ENCODE measurements at places on chromosomes 2 and 18. TPM values are rescaled to one million over a fixed set of nuclear protein-coding genes. Genes with fewer than 3 reads are reported as not detected.
A peak's percentile ranks its signal among the peaks of the same experiment; 100 is the strongest.

Gene FAM237A
- not detected for total RNA-seq

- DNase-seq, result no peak
- no peak overlapping the region for H3K27ac ChIP-seq
- H3K27me3 ChIP-seq, result no peaks in the 10 kb centered on the region
- H3K4me1 ChIP-seq, result no peaks in the 10 kb centered on the region
- H3K4me3 ChIP-seq, result no peak overlapping the region
These were observed 21.8 kb downstream of the CWC22 start for GRCh38 chr2:179985163-179985820.

DNA sequence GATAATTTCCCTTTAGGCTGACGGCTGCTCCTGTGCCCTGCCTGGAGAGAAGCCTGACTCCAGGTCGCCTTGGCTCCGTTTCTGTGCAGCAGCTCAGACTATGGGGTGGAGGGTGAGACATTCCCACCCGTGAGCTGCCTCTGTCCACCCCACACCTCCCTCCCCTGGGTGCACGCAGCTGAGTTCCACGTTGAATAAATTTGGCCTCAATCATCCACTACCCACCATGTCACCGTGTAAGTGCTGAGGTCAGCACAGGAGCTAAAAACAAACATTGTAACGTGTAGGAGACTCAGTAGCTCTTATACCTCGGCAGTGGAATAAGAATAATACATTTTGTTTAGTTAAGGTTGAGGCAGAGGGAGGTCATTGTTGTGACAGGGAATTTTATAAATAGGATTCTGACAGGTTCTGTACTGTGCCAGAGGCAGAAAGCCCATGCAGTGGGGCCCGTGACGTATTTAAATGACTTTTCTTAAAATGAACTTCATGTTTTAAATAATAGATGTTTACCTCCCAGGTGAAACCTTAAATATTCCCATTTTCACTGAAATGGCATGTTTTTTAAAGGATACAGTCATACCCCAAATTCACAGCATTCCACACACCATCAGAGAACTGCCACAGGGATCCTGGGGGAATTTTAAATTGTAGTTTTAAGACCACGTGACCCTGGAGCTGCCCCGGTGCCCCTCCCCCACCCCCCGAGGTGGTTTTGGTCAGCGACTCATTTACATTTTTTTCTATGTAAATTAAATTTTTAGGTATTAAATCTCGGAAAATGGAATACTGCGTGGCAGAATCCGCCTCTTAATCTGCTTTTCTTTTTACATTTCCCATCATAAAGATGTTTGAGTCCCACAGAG is 50.2 kb downstream of the NFATC1 start:
- H3K27ac ChIP-seq, result no peak overlapping the region
- H3K4me1 ChIP-seq, result no peaks in the 10 kb centered on the region
- peaks cover 11% of the 10 kb centered on the region for H3K36me3 ChIP-seq

DNA sequence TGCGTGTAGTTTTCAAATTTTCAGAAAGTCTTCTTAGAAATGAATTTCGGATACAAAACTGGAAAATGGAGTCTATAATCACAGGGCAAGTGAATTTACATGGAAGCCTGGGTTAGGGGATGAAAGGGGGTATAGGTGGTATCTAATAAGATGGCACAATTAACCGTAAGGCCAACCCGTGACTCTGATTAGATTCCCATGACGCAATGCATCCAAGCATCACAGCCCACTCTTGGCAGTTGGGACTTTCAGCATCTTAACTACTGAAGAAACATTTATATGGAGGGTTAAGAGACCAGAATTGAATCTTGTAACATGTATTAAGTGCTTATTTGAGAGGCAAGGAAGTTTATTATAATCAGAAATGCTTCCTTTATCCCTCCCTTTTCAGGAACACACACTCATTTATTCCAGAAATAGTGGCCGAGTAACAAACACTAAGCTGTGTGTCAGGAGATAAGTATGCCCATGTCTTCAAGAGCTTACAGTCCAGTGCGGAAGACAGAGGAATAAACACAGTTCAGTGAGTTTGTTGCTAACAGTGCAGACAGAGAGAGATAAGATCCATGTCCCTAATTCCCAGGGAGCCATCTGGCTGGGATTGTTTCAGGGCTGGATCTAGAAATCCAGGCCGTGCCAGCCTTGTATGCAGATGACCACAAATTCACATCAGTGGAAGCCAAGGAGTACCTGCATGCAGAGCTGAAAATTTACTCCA is 151.2 kb downstream of the ANTXR1 start:
- no peaks in the 10 kb centered on the region for H3K27me3 ChIP-seq
- H3K4me3 ChIP-seq, result no peak overlapping the region
- H3K36me3 ChIP-seq, result no peaks in the 10 kb centered on the region
- no peak overlapping the region for H3K27ac ChIP-seq
- DNase-seq, result no peak

Gene EMILIN1
- total RNA-seq, result 2.1 TPM

Gene RBM43
- 2.3 TPM for total RNA-seq

Gene AGXT
- not detected for total RNA-seq

DNA sequence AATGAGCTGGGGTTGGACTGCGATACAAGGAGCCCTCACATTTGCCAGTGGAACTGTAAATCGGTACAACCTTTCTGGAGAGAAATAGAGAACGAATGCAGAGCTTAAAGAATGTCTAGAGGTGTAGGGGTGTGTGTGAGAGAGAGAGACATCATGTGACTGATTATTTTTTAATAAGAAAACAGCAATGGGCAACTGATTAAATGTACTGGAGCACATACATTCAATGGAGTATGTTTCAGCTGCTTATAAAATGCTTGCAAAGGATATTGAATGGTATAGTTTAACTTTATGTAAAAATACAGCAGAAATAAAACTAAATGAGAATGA is 391 bp upstream of the TMEM17 start:
- H3K4me1 ChIP-seq, result no peaks in the 10 kb centered on the region
- no peaks in the 10 kb centered on the region for H3K27me3 ChIP-seq
- H3K27ac ChIP-seq, result peak overlapping the region; percentile 84
- no peaks in the 10 kb centered on the region for H3K36me3 ChIP-seq

DNA sequence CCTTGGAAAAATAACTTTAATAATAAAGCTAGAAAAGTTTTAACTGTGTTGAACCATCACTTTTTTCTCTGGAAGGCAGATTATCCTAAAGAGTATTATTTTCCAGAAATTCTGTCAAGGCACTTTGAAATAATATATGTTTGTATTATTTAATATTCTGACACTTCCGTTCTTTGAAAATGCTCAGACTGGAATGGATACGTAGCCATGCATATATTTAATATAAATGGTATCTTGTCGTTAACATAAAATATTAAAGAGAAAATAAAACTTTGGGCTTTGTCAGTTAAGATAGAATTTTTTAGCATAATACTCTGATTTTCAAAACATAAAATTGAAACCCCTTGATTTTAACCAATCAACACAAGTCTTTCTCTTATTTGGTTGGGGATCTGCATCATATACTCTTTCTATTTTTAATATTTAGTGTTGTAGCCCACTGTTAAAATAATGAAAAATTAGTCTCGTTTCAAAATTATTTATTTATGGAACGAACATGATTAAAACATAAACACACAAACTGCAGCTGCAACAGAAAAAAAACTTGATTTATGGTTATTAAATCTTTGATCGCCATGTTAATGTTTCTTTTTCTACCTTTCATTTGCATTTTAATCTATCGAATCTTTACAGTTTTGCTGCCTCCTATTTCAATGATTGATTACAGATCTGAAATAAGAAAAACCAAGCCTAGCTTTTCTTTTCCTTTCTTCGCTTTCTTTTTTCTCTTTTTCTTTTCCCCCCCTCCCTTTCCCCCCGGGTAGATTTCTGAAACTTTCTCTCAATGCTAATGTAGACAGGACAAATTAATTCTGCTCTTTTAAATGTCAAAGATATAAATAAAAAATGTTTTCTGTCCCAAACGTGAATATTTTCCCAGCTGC is 145.5 kb downstream of the MEIS1 start:
- H3K4me1 ChIP-seq, result peaks cover 2% of the 10 kb centered on the region
- H3K4me3 ChIP-seq, result peak overlapping the region; percentile 67

- no peak overlapping the region for H3K4me3 ChIP-seq
- H3K4me1 ChIP-seq, result no peaks in the 10 kb centered on the region
- no peak overlapping the region for H3K27ac ChIP-seq
- H3K27me3 ChIP-seq, result no peaks in the 10 kb centered on the region
These were observed 17.8 kb downstream of the GIGYF2 start for GRCh38 chr2:232714969-232715368.

DNA sequence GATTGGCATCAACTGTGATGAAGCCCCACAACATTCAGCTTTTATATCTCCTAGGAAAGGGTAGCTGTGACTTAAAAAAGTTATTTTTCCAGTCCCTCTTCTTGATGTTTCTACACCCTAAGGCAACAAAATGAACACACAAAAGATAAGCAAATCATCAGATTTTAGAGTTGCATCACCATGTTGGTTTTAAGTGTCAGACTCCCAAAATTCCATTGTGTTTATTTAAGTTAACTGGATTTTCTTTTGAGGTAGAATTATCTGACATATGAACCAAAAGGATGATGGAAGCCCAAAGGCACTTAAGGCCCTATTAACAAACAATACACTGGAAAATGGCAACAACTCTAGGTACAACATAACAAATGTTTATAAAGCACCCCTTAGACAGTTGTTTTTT is 261.7 kb upstream of the SLC39A10 start:
- H3K4me1 ChIP-seq, result peaks cover 9% of the 10 kb centered on the region
- no peaks in the 10 kb centered on the region for H3K36me3 ChIP-seq
- H3K4me3 ChIP-seq, result no peak overlapping the region
- no peaks in the 10 kb centered on the region for H3K27me3 ChIP-seq
- no peak overlapping the region for H3K27ac ChIP-seq
- DNase-seq, result no peak

- no peaks in the 10 kb centered on the region for H3K36me3 ChIP-seq
- H3K27ac ChIP-seq, result no peak overlapping the region
- H3K4me3 ChIP-seq, result no peak overlapping the region
- no peak for DNase-seq
- no peaks in the 10 kb centered on the region for H3K4me1 ChIP-seq
These were observed 23.8 kb downstream of the SOWAHC start for GRCh38 chr2:109637749-109638570.

Gene RAB17
- 369 TPM for total RNA-seq

DNA sequence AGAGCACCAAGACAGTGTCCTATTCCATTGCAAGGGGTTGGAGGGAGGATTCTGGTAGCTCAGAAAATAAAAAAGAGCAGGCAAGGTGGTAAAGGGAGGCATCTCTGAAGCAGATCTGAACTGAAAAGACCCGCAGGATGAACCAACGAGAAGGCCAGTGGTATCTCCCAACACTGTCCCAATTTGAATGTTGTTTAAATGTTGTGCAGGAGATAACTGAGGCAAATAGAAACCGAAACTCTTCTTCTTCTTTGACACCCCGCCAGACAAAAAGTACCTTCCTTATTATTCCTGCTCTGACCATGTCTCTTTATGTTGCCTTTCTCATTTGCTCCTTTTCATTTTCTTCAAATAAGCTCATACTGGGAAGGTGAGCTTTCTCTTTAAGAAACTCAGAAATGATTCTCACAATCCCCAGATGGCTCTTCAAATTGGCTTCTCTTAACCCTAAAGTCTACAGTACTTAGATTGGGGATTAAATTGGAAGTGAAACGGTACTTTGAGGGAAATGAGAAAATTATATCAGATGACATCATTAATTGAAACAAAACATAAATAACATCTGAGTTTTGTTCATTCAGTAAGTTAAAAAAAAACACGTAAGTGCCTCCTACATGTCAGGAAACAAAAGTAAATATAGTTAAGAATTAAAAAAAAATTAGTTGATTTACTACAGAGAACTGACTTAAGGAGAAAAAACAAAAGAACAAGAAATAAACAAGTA is 143.6 kb downstream of the WDPCP start:
- no peak overlapping the region for H3K4me3 ChIP-seq
- no peaks in the 10 kb centered on the region for H3K4me1 ChIP-seq
- H3K27me3 ChIP-seq, result no peaks in the 10 kb centered on the region
- DNase-seq, result no peak
- no peak overlapping the region for H3K27ac ChIP-seq
- H3K36me3 ChIP-seq, result no peaks in the 10 kb centered on the region

Gene GALNT13
- total RNA-seq, result 9.8 TPM

Gene SPDYA
- 0.54 TPM for total RNA-seq

DNA sequence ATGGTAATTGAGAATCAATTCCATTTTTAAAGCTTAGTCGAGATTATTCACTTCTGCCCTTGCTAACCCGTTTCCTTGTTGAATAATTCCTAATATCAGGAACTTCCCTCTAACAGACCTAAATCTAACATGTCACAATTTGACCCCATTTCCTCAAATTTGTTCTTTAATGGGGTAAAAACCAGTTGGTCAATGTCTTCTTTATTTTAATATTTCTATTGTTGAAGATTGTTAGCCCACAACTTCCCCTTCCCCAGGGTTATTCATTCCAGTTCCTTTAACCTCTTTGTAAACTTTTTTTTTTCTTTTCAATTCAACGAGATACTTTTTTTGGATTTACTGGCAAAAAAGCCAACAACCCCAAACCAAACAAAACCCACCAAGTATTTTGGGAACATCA is 7.3 kb downstream of the TNFRSF11A start:
- H3K36me3 ChIP-seq, result no peaks in the 10 kb centered on the region
- H3K27me3 ChIP-seq, result no peaks in the 10 kb centered on the region
- no peak overlapping the region for H3K27ac ChIP-seq
- no peak overlapping the region for H3K4me3 ChIP-seq

GRCh38 chr2:156890529-156891148 is 366.9 kb upstream of the GALNT5 start:
- no peaks in the 10 kb centered on the region for H3K27me3 ChIP-seq
- H3K4me1 ChIP-seq, result no peaks in the 10 kb centered on the region
- no peak for DNase-seq
- no peaks in the 10 kb centered on the region for H3K36me3 ChIP-seq
- no peak overlapping the region for H3K27ac ChIP-seq
- H3K4me3 ChIP-seq, result no peak overlapping the region

- H3K4me3 ChIP-seq, result no peak overlapping the region
- H3K27me3 ChIP-seq, result no peaks in the 10 kb centered on the region
- H3K27ac ChIP-seq, result peak overlapping the region; percentile 44
- peaks cover 88% of the 10 kb centered on the region for H3K36me3 ChIP-seq
These were observed 63.8 kb downstream of the GREB1 start for GRCh38 chr2:11597538-11598225.

Gene NCOA1
- 19.7 TPM for total RNA-seq

Data from endodermal cell (in vitro differentiated cells).